ENCODE measurements at places on chromosomes 3 and 15.

DNA sequence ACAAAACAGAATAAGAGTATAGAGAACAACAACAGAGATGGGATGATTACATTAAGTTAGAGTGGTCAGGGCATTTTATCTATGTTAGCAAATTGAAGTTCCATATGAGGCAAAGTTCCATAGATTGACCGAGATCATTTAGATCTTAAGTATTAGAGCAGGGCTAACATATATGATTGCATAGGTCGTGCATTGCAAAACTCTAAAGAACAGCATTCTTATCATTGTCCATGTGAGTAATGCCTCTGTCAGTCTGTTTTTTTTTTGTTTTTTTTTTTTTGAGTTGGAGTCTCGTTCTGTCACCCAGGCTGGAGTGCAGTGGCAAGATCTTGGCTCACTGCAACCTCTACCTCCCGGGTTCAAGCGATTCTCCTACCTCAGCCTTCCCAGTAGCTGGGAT is 341.7 kb upstream of the KCNH8 start:
- DNase-seq: no peak

DNA sequence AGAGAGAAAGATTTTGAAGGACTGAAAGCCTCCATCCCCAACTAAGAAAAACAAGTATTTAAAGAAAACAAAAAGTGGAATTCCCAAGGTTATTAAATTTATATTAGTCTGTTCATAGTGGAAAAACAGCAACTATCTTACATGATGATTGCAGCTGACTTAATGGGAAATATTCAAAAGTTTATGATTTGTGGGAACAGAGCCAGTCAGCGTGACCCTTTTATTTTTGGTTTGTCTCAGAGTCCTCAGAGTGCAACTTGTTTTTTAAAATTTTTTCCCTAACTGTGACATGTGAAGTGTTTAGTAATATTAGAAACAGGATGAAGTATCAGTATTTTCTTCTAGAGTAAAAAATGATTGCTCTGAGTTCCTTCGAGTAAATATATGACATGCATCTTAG is 441.9 kb upstream of the MCTP2 start:
- DNase-seq: no peak

- DNase-seq: no peak
Measured at GRCh38 chr3:36653095-36653494, 111.3 kb downstream of the DCLK3 start.

- DNase-seq: no peak
Measured at GRCh38 chr3:192899540-192899982, 18.1 kb downstream of the MB21D2 start.

GRCh38 chr3:15262021-15262420 is 56.0 kb downstream of the CAPN7 start:
- DNase-seq: no peak

DNA sequence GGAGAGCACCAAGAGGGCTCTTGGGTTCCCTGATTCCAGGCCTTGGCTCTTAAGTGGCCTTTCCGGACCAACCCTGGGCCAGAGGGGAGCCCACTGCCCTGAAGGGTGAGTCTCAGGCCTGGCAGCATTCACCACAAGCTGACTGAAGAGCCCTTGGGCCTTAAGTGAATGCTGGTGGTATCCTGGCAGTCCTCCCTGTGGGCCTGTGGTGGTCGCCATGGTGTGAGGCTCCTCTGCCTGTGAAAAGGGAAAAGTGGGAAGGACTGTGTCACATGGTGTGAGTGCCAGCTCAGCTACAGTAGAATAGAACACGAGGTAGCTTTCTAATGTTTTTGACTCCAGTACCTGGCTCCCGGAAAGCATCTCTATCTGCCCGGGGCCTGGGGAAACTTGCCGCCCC is 15.3 kb downstream of the CHDH start:
- DNase-seq: no peak

- no peak for DNase-seq
Measured at GRCh38 chr3:171277456-171278298, 182.5 kb downstream of the TNIK start.

- DNase-seq: no peak
Measured at GRCh38 chr3:138942271-138942670, 4.7 kb downstream of the FOXL2 start.

DNA sequence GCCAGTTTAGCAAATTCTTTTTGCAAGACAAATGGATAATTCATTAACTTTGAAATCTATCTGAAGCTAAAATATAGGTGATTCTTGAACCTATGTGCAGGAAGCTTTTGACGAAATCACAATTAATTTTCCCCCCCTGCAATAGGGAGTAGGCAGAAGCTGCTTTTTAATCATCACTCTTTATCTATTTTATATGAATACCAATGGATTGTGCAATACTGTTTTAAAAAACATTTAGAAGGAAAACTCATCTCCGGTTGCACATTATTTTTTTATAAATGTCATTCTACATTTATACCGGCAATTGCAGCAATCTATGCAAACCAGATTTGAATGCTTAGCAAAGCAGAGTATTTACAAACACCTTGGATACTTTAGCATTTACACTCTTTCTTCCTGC is 121.1 kb upstream of the TMCO5A start:
- no peak for DNase-seq

DNA sequence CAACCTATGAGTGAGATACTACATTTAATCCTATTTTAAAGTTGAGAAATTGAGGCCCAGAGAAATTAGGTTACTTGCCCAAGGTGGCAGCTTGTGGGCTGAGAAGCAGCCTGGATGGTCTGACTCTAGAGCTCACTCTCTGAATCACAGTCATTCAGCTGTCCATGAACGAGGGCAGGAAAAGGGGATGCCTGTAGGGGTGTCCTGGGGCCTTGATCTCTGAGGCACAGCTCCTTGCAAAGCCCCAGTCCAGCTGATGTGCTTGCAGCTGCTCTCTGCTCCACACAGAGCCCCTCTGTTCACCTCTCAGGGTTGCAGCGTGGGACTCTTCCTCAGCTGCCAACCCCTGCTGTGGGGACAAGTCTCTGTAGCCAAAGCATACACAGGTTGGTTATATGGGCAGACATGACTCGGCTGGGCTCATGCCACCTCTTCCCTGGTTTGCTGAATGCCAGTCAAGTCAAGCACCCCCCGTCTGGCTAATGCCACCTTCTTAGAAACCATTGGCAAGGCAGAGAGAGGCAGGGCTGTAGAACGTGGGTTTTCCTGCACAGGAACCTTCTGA is 56.8 kb downstream of the GASK1A start:
- peak; percentile 24 for DNase-seq

- no peak for DNase-seq
Measured at GRCh38 chr3:139460076-139460475, 16.2 kb downstream of the RBP2 start.

DNA sequence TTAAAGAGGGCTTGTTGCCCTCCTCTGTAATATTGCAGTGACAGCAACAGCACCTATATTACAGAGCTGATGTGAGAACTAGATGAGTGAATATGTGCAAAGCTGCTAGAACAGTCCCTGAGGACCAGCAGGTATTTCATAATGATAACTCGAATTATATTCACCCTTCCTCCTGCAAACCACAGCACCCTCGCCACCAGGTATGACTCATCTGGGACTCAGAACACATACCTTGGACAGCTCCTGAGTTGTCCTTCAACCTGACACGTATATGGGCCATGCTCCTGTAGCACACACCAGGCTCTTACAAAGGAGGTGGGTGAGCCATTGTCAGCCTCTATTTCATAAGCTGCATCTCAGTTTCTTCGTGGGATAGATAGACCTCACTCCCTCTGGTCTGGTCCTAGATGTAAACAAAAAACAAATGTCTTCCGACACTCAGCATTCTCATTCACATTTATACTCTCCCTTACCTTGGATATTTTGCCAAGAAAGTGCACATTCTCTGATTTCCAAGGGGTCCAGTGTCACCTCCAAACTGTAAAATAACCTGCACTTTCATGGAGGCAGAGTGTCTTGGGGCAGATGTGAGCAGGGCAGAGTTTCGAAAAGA is 124.5 kb downstream of the TLE3 start:
- no peak for DNase-seq

- peak; percentile 11 for DNase-seq
Measured at GRCh38 chr3:25427942-25428788, at the start of gene RARB. RARB (plus strand) TSS chr3:25428263; CDS start chr3:25428732, 469 bp downstream.

- no peak for DNase-seq
Measured at GRCh38 chr3:132318451-132318850, 1.2 kb downstream of the ACP3 start.

GRCh38 chr3:116253511-116253910 is 191.8 kb downstream of the LSAMP start:
- DNase-seq: no peak

GRCh38 chr3:184003187-184003967 is 14.3 kb downstream of the ABCC5 start:
- no peak for DNase-seq
